ENCODE measurements at places on chromosomes 2 and 18.

DNA sequence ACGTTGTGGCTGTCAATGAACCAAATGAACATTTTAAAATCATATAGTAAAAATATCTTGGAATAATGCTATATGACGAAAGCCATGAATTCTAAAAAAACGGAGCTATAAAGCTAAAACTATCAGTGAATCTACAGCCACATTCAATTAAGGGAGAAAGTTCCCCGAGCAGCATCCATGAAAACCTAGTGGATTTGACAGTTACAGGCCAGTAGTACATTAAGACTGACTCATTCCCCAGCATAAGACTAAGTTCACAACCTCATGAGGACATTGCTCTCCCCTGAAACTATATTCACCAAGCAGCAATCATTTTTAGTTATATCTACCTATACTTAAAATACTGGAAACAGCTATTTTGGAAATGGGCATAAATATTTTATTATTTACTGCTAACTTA, 36.6 kb downstream of the KIDINS220 start:
- no peak for DNase-seq

GRCh38 chr18:35190948-35191697, 49.7 kb upstream of the ZNF397 start:
- DNase-seq: no peak

- no peak for DNase-seq
Observed at GRCh38 chr2:241072553-241073165, 29.4 kb downstream of the MTERF4 start.

DNA sequence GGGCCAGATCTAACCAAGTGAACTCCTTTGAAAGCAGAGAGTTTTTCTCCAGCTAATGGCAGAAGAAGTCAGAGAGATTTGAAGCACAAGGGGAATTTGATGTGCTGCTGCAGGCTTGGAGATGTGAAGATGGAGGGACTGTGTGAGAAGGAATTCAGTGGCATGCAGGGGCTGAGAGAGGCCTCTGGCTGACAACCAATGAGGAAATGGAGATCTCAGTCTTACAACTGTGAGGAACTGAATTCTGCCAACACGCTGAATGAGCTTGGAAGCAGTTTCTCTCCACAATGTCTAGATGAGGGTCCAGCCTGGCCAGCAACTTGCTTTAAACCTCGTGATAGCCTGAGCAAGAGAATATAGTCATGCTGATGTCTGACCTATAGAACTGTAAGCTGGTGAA, 224.1 kb upstream of the DPP10 start:
- DNase-seq: no peak

DNA sequence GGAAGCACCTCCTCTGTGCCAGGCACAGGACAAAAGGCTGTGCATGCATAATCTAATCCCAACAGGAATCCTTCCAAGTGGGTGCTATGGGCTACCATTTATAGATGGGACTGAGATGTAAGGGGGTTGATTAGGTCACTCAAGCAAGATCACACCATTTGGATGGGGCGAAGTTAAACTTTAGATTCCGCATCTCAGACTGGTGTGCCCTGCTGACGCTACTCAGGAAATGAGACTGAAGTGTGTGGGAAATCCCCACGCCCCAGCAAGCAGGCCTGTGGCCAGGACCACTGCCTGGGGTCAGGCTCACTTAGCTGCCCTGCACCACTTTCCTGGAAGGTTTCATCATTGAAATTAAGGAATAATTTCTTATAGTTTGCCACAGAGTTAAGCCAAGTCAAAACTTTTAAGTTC, 70.5 kb upstream of the PPP1CB start:
- DNase-seq: no peak

- DNase-seq: no peak
Observed at GRCh38 chr2:229408356-229408755, 137.3 kb upstream of the PID1 start.

DNA sequence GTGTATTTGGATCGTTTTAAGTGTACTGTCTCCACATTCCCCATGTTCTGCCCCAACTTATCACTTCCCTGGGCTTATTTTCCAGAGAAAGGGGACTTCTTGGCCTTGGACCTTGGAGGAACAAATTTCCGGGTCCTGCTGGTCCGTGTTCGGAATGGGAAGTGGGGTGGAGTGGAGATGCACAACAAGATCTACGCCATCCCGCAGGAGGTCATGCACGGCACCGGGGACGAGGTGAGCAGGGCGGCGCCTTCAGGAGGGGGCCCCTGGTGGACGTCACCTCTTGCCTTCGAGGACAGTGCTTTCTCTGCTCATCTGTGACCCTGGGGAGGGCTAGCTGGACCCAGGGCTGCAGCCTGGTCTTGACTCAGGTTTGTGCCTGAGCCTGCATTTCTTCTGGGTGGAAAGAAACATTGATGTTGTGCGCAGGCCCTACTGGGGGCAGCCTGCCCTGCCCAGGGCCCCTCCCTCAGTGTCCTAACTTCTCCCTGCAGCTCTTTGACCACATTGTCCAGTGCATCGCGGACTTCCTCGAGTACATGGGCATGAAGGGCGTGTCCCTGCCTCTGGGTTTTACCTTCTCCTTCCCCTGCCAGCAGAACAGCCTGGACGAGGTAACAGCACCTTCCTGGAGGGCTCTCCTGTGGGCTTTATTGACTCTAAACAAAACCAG, 47.8 kb downstream of the HK2 start:
- no peak for DNase-seq

- no peak for DNase-seq
Observed at GRCh38 chr2:204407204-204408014, 137.9 kb upstream of the PARD3B start.

DNA sequence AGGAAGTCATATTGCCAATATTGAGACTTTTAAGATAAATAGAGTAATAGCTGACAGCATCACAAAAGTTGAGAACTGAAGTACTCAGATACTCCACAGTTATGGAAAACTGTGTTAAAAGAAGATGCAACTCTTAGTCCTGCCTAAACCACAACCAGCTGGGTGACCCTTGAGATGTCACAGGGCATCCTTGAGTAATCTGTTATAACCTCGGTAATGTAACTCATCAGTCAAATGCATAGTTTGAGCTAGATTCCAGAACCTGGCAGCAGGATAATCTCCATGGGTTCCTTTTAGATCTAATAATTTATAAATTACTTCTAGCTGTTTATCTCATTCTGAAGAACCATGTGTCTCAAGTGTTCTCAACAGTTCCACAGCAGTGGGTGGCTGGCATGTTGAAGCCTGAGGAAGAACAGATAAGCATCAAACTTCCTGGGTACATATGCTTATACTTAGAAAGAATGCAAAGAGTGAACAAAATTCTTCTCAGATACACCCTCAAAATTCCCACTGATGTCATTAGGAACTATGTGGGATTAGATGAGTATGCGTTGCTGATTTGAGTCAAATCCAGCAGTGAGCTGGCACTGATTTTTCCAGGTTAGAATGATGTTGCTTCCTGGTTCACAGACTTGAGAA, 304.1 kb upstream of the ERBB4 start:
- DNase-seq: no peak

DNA sequence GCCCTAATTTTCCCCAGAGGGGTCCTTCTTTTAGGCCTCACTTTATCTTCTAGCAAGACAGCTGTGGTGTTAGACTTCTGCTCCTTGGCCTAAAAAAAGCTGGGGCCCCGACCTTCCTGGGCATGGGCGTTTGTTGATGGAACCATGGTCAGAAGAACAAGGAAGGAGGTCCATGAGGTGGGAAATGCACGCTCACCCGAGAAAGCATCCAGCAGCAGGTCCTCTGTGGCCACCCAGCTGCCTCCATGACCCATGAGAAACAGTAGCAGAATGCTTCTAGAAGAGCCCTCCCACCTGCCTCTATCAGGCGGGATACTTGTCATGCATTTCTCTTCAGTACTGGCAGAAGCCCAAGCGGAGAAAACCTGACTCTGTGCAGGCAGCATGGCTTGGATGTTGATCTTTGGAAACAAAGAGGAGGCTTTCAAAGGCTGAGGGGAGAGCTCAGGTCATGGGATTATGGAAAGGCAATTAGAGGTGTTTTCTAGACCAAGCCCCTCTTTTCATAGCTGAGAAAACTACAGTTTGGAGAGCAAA, 249.1 kb downstream of the FAM210A start:
- DNase-seq: peak; percentile 40

- no peak for DNase-seq
Observed at GRCh38 chr2:163649080-163649479, 86.7 kb downstream of the FIGN start.

DNA sequence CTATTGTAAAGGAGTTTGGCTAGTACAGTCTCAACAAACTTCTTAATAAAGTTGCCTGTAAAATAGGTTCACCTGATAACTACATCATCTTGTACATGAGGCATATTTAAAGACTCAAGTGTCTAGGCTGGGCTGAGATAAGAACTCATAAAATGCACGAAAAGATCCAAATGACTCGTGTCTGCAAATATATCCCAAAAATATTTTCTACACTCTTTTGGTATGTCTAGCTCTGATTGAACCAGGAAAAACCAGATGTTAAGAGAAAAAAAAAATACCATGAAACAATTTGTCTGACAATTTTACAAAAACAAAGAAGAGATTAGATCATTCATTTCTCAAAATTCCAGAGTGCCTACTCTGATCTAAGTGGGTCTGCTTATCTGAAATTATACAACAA, 166.9 kb upstream of the OSR1 start:
- DNase-seq: no peak

DNA sequence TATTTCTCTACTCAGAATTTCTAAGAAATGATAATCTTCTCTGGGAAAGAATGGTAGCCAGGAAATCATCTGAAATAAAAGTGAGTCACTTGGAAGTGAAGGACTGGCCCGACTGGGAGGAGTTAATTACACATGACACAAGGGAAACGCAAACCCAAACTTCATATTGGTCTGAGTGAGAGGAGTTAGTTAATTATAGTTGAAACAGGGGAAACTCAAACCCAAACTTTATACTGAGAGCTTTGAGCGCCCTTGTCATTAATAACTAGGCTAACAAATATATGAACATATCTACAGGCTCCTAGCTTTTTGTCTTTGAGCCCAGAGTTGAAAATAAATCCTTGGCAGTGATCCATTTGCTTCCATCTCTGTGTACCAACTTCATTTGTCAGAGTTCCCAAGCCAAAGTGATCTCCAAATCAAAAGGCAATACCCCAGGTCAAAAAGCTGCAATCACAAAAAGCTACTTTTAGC, 187.8 kb upstream of the COL3A1 start:
- no peak for DNase-seq

- no peak for DNase-seq
Observed at GRCh38 chr2:74379851-74380789, at the start of gene DCTN1. Gene DCTN1 (minus strand): TSS chr2:74380311. CDS start chr2:74380037, 274 bp downstream.

DNA sequence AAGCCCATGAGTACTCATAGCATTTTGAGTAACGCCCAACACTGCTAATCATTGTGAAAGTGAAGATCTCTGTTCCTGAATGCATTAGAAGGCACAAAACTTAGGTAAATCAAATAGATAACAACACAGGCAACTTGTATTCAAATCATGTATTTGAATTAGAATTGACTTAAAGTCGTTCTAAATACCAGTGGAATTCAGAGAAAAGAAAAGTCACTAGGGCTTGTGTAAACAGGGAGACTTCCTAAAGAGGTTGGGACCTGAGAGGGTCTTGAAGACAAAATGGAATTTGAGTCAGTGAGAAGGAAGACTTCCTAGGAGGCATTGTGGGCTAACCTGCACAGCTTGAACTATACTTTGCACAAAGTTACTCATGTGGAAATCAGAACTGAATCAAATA, 127.2 kb downstream of the CTNNA2 start:
- DNase-seq: no peak

- DNase-seq: no peak
Observed at GRCh38 chr2:10759151-10759714, 37.8 kb downstream of the ATP6V1C2 start.

DNA sequence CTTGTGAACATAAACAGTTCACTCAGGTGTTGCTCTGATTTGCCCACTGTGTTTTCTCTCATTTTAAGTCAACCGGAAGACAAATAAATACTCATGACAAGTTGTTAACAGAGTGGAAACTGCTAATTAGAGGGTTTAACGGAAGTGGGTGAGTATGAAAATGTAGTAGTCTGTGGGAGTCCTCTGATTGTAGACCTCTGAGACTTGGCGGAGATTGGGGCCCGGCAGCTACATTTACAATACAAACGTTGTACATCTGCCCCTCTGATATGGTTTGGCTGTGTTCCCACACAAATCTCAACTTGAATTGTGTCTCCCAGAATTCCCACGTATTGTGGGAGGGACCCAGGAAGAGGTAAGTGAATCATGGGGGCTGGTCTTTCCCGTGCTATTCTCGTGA, 107.3 kb upstream of the FAM98A start:
- DNase-seq: no peak

GRCh38 chr18:51399491-51400122, 202.1 kb upstream of the MEX3C start:
- DNase-seq: no peak

GRCh38 chr2:172226244-172227061, 123.8 kb upstream of the DLX2 start:
- DNase-seq: no peak

DNA sequence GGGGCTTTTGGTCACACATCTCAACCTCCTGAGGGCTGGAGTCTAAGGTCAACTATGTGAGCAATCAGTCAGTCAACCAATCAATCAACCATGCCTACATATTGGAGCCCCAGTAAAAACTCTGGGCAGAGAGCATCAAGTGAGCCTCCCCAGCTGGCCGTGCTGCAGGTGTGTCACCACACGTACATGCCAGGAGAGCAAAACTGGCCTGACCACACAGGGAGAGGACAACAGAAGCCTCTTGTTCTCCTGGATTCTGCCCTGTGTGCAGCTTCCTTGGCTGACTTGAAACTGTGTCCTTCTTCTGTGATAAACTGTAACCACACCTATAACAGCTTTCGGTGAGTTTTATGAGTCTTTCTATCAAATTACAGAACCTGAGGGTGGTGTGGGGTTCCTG, 25.9 kb downstream of the GPR35 start:
- no peak for DNase-seq

- DNase-seq: no peak
Observed at GRCh38 chr2:100783987-100784386, 36.0 kb upstream of the NPAS2 start.

GRCh38 chr2:196601430-196602306, 37.8 kb upstream of the CCDC150 start:
- no peak for DNase-seq

GRCh38 chr18:40088130-40088529, 1866.9 kb upstream of the PIK3C3 start:
- DNase-seq: no peak

DNA sequence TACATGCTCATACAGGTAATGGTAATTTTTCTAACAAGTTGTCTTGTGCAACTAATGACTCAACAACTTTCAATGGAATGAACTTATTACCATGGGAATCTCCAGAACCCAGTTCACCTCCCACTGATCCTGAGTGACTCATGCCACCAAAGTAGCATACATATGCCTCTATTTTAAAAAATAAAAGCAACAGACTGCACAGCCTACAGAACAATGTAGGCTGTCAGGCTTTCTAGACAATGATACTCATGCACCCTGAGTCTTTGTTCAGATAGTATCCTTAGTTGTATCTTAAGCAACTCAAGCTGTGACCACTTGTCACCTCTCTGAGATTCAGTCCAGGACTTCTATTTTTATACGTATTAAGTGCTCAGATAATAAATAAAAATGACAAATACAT, 531.0 kb upstream of the SETBP1 start:
- no peak for DNase-seq

GRCh38 chr2:85811180-85812093, 57.6 kb downstream of the ATOH8 start:
- no peak for DNase-seq

- DNase-seq: no peak
Observed at GRCh38 chr2:194289712-194290346, 1367.2 kb upstream of the SLC39A10 start.

GRCh38 chr18:9441061-9441460, 34.3 kb upstream of the RALBP1 start:
- no peak for DNase-seq

All from NCI-H2029 (cell line).